Pancreas (tissue), 10 donors: ENCODE measurements at places on chromosomes 3 and 15. TPM values are rescaled to one million over a fixed set of nuclear protein-coding genes. Genes with fewer than 3 reads are reported as not detected.
A peak's percentile ranks its signal among the peaks of the same experiment; 100 is the strongest.

- no peaks in the 10 kb centered on the region for H3K36me3 ChIP-seq
- peak; percentile 81 for DNase-seq
- H3K27ac ChIP-seq = peak within 1 kb of the TSS; percentile 67
- peak within 1 kb of the TSS; percentile 65 for H3K4me3 ChIP-seq
These were observed at the start of gene CEP97 for GRCh38 chr3:101724329-101725193. CEP97 (plus strand) TSS chr3:101724614; CDS start chr3:101724677, 63 bp downstream.

DNA sequence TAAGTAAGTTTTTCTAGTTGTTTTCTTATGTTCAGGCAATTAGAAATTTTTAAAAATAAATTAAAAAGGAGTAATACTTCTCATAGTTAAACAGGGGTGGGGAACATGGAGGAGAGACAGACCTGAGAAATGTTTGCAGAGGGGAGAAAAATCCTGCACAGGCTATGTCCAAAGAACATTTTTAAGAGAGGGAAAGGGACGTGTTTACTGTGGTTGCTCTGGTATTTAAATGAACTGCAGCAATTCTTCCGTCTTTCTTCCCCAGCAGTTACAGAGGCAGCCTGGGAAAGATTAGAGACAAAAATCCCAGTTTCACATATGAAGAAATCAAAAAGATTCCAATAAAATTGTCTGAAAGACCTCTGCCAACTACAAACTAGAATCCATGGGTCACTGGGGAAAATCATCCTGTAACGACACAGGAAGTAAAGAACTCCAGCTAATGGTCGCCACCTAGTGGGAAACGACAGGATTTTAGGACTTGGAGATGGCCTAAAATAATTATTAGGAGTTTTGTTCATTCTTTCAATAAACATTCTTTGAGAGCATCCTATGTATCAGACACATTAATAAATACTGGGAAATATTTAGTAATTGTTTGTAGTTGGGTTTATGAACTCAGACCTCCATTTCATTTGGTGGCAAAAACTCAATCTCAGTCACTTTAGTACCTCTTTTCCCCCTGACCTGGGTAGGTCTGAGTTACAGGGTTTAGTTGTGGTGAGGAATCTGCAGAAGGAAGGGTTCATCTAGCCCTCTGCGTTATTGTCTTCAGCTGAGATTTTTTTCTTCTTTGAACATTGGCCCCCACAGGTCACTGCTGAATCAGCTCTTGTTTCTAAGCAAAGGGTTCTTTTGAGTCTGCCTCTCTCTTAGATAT lies 69.9 kb upstream of the GOLIM4 start:
- no peaks in the 10 kb centered on the region for H3K36me3 ChIP-seq
- H3K4me3 ChIP-seq = no peak overlapping the region
- no peak for DNase-seq
- no peaks in the 10 kb centered on the region for H3K27me3 ChIP-seq
- H3K4me1 ChIP-seq = no peaks in the 10 kb centered on the region

DNA sequence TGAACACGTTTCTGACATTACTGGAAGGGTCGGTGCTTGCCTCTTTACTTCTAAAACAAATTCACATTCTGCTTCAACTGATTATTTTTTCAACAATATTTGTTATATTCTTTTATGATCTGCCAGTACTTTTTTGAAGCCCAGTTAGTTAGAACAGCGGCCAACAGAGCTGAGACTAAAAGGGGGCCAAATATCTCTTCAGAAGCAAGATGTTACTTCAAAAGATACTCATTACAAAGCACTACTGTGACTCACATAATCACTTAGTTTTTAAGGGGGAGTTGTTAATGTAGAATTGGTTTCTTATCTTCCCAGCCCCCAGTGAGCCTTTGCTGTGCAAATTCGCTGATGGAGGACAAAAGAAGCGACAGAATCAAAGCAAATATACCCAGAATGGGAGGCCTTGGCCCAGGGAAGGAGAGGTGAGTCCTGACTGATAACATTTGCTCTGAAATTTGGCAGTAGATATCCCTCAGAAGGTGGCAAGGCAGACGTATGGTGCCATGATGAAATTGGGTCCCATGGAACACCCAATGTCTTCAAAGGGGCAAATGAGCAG lies 587.8 kb downstream of the RBMS3 start:
- H3K36me3 ChIP-seq = no peaks in the 10 kb centered on the region
- no peaks in the 10 kb centered on the region for H3K27me3 ChIP-seq
- H3K4me1 ChIP-seq = no peaks in the 10 kb centered on the region
- no peak overlapping the region for H3K4me3 ChIP-seq

Gene SLC35A5
- total RNA-seq = 13.0 TPM
